ENCODE measurements at places on chromosomes 2 and 18.
A peak's percentile ranks its signal among the peaks of the same experiment; 100 is the strongest.

DNA sequence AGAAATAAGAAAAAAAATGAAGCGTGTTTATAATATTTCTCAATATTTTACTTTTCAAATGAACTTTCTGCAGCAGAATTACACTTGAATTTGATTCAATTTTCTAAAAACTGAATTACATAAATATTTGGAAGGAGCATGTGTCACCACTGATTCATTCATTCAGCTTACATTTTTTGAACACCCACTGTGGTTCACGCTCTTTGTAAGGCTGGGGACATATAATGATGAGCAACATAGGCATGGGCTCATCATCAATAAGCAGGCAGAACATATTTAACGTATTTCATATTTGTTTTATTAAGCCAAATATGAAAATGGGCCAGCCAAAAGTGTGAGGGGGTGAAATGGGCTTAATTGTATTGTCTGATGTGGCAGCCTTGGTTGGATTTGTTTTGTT, 209.1 kb downstream of the CTNNA2 start:
- no peaks in the 10 kb centered on the region for H3K4me1 ChIP-seq
- H3K27me3 ChIP-seq: no peaks in the 10 kb centered on the region
- H3K36me3 ChIP-seq: no peaks in the 10 kb centered on the region
- no peak for DNase-seq
- no peak overlapping the region for H3K27ac ChIP-seq

GRCh38 chr2:9092383-9093282, 89.1 kb upstream of the MBOAT2 start:
- no peak overlapping the region for H3K4me3 ChIP-seq
- no peaks in the 10 kb centered on the region for H3K27me3 ChIP-seq
- no peaks in the 10 kb centered on the region for H3K36me3 ChIP-seq
- DNase-seq: no peak
- no peaks in the 10 kb centered on the region for H3K4me1 ChIP-seq
- no peak overlapping the region for H3K27ac ChIP-seq

DNA sequence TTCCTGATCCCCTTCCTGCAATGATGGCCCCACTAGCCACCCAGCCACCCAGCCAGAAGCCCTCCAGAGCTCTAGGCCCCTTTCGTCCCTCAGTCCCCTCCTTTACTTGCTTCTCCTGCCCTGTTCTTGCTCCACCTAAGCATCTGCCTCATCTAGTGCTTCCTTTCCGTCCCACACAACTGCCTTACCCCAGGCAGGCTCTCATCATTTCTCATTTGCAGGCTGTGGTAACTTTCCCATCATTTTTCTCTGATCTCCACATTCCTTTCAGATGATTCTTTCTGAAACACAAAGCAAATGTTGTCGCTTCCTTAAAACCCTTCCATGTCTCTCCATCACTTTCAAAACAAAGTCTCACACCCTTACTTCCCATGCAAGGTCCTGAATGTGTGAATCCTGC, 459.8 kb downstream of the METTL4 start:
- H3K4me3 ChIP-seq: no peak overlapping the region
- DNase-seq: no peak
- no peaks in the 10 kb centered on the region for H3K4me1 ChIP-seq
- H3K27me3 ChIP-seq: no peaks in the 10 kb centered on the region
- no peaks in the 10 kb centered on the region for H3K36me3 ChIP-seq

DNA sequence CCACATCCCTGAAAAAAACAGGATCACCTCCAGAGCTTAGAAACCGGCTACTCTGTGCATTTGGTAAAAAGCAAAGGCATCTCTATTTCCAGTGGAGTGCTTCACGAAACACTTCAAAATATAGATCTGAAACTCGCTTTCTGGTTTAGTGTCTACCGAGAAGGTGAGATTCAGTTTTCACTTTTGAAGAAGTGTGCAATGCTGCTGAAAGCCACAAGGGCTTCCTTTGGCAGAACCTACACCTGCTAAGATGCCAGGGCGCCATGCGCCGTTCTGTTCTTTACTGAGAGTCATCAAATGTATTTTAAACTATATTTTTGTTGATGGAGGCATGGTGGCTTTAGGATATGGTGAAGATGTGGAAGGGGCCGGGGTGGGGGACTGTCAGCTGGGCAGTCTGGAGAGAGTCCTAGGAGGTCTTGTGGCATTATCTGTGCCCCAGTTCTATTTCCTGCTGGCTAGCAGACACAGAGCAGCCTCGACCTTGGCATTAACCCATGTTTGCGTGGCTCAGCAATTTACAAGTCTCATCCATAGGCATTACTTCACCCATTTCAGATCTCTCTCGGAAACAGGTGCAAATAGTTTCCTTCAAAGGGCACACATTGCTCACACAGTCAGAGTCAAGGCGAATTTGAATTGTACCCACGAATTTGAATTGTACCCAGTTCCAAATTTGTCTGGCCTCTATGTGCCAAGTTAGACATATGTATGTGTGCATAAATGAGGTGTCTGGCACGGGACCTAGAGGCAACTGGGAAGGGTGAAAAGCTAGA, 46.7 kb upstream of the KCNF1 start:
- H3K36me3 ChIP-seq: no peaks in the 10 kb centered on the region
- H3K27ac ChIP-seq: no peak overlapping the region
- no peaks in the 10 kb centered on the region for H3K27me3 ChIP-seq
- H3K4me3 ChIP-seq: no peak overlapping the region
- H3K4me1 ChIP-seq: no peaks in the 10 kb centered on the region

GRCh38 chr2:74146929-74147726, 584 bp downstream of the BOLA3 start:
- DNase-seq: no peak
- H3K27ac ChIP-seq: peak overlapping the region; percentile 76
- H3K36me3 ChIP-seq: no peaks in the 10 kb centered on the region
- peaks cover 26% of the 10 kb centered on the region for H3K4me1 ChIP-seq
- peak overlapping the region; percentile 24 for H3K4me3 ChIP-seq
- H3K27me3 ChIP-seq: no peaks in the 10 kb centered on the region

DNA sequence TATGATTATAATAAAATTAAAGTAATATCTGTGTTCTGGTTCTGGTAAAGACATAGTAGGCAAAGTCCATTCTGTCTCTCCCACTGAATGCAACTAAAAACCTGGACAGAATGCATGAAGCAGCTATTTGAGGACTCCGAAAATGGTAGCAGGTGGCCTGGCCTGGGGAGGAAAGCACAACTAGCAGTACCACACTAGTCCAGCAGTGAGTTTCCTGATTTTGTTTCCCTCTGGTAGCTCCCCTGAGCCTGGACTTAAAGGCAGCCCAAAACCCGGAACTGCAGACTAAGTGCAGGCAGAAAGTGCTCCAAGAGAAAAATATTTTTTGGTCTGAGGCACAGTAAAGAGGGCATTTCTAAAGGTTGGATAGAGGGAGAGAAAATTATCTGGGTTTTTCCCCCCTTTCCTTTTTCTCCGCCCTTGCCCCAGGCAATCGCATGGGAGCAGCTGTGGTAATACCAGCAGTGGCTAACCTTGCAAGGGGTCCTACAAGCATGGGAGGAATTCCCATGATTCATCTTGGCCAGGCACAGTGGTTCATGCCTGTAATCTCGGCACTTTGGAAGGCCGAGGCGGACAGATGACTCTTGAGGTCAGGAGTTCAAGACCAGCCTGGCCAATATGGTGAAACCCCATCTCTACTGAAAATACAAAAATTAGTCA, 32.3 kb downstream of the ASXL2 start:
- no peak overlapping the region for H3K4me3 ChIP-seq
- H3K4me1 ChIP-seq: no peaks in the 10 kb centered on the region
- no peak overlapping the region for H3K27ac ChIP-seq
- H3K36me3 ChIP-seq: no peaks in the 10 kb centered on the region
- DNase-seq: no peak

Data from body of pancreas (tissue), 4 donors.